Stimulated activated CD4-positive, alpha-beta T cell treated with anti-CD3 and anti-CD28 coated beads, Interleukin-12 subunit alpha, Interleukin-12 subunit beta, amount 100 ng/mL, for 24 hours (primary cell): ENCODE measurements at places on chromosomes 6 and 20.

- no peak for DNase-seq
Observed at GRCh38 chr6:110462884-110463481, 13.4 kb downstream of the SLC22A16 start.

GRCh38 chr20:2799271-2799670 lies 1.2 kb downstream of the CPXM1 start:
- no peak for DNase-seq

GRCh38 chr20:21513181-21513663 lies 642 bp downstream of the NKX2-2 start:
- no peak for DNase-seq

- no peak for DNase-seq
Observed at GRCh38 chr20:48002517-48002970, 217.3 kb upstream of the SULF2 start.
